ENCODE measurements at places on chromosomes 11 and 22.
A peak's percentile ranks its signal among the peaks of the same experiment; 100 is the strongest.

DNA sequence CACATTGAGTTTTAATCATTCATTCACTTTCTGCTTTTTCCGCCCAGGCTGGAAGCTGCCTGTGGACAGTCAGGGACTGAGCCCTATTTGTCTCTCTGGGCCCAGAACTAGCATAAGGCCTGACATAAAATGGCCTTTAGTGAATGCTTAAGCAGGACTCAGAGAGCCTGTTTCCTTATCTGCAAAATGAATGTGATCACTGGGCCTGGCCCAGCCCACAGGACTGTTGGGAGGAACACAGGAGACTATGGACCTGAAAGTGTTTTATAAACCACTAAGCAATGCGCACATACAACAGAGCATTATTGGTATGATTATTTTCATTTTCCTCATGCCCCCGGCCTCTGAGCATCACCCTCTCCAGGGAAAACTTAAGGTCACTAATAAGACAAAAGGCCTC, 3.9 kb upstream of the MYH9 start:
- no peak for DNase-seq

DNA sequence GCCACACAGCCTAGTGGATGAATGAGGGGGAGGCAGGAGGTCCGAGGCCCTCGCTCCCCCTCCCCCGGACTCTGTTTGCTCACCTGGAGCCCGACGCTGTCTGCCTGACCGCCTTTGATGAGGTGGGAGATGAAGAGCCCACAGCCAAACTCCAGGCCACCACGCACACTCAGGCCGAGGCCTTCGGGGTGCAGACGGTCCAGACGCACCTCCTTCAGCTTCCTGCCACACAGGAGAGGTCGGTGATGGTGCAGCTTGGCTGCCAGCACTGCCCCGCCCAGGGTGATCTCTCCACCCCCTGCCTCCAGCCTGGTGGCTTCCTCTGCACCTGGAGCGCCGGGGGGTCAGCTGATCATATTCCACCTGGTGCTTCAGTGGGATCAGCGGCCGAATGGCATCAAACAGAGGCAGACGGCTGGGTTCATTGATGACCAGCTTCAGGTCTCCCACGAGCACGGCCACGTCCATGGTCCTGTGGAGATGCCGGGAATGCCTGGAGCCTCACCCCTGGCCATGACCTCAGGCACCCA, 13.1 kb downstream of the USH1C start:
- DNase-seq, result no peak

DNA sequence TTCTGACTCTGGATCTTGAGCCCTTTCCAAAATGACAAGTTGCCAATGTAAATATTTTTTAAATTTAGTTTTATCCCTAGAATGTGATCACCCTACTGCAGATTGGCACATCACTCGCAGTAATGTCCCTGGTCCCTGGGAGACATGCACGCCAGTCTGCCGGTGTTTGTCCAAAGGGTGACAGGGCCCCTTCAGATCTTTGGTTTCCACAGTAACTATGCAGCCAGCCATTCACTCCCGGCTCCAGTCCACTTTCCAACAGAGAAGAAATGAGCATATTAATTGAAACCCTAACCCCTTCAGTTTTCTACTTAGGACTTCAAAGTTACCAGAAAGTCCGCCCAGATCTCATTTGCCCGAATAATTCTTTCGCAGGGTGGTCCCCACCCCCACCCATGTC, 25.8 kb upstream of the RASSF10 start:
- no peak for DNase-seq

DNA sequence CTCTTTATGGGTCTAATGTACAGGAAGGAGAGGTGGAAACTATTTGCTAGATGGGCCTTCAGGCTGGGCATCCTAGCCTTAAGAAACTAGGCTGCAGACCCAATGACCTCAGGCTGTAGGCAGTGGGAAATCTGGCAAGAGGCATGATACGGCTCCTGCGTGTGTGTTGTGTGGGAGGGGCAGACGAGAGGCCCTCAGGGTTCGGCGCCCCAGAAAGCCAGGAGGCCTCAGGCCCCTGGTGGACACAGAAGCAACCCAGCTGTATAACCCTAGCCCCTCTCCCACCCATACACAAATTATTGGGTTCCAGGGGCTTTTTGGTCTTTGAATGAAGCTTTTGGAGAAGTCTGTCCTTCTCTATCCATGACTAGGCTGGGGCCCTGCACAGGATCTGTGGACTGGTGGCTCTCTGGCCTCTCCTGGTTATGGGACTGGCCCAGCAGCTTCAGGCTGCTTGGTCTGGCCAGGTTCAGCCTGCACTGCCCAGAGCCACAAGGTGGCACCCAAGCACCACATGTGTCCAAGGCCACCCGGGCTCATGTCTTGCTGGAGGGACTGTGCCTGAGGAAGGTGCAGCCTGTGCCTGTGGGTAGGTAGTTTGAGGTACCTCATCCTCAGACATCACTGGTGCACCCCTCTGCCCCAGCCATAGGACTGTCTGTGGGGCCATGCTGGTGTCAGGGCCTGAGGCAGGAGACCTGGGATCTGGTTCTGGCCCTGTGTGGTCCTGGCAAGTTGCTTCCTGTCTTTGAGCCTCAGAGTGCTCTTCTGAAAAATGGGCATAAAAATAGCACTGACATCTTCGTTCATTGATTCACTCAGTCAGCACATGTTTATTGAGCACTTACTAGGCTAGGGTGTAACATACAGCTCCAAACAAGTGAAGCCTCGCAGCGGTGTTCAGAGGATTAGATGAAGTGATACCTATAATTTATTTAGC, 87.5 kb downstream of the RRM1 start:
- DNase-seq, result peak; percentile 74

DNA sequence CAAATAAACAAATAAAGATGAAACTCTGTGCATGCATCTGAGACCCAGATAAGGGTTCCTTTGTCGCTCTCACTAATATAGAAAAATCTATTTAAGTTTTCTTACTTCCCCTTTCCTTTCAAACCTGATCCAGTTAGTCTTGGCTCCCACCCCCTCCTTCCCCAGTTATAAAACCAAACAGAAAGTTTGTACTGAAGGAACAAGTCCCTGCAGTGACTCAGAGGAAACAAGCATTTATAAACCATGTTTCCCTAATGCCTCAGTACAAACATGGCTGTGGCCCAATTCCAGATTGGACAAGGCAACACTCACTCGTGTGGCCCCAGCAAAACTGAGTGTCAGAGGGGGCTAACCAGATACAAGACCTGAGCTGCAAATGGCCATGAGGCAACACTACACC, 65.5 kb upstream of the ARHGAP20 start:
- peak; percentile 11 for DNase-seq

DNA sequence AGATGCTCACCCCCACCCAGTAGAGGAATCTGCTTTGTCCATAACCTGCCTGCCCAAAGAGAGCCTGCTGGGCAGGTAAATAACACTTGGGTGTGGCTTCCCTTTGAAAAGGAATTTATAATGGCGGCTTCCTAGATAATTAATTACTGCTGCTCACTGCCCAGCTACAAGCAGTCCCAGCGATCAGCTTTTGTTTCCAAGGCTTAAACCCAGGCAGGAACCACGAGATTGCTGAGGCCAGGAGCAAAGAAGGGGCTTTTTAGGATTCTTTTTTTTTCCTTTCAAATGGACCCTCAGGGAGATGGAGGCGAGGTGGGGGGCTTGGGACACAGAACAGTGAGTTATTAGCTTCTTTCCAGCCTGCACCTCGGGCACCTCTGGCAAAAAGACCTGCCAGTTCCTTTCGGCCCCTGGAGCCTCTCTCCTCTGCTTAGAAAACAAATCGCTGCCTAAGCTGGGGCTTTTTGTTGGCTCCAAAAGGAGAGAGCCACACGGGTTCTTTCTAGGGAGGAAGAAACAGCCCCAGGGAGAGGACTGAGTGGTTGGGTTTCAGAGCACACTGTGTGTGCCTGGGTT, 107.2 kb downstream of the TSPAN18 start:
- no peak for DNase-seq

- peak; percentile 10 for DNase-seq
Measured at GRCh38 chr11:7004482-7004881, 15.7 kb downstream of the ZNF214 start.

DNA sequence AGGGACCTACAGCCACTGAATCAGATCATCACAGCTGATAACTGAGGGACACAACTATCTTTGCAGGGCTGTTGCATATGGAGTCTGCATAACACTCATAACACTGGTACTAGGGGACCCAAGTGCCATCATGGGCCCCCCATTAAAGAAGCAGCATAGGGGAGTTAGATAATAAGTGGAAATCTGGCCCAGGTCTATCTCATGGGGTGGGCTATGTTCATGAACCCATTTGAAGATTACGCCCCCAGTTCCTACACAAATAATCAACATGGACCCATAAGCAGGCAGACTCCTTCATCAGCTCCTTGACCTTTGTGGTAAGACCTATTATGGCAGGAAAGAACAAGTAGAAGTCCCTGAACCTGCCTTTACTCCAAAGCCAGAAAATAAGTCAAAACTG, 48.8 kb downstream of the ASCL2 start:
- DNase-seq, result no peak

DNA sequence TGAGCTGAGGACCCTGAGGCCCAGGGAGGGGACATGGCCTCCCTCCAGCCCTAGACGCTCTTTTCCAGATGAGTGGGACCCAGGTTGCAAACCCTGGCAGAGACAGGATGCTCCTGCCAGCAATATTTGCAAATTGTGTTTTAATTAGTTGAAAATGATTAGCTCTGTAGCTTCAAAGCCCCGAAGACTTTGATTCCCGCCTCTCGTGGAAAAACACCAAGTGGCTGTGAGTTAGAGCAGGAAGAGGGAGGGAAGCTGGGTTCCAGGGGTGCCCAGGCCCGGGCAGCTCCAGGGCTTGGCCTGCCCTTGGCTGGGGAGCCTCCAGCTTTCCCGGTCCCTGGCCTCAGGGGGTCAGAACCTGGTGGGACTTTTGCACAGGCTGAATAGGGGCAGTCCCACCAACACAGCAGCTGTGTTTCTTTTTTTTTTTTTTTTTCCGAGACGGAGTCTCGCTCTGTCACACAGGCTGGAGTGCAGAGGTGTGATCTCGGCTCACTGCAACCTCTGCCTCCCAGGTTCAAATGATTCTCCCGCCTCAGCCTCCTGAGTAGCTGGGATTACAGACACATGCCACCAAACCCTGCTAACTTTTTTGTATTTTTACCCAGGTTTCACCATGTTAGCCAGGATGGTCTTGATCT, 101.6 kb upstream of the RTL6 start:
- no peak for DNase-seq

- no peak for DNase-seq
Measured at GRCh38 chr11:9629064-9629463, 34.8 kb upstream of the SWAP70 start.
